ENCODE measurements at places on chromosomes 16 and 17.

GRCh38 chr16:72024862-72025382 is 16.4 kb downstream of the DHODH start:
- no peak for DNase-seq

DNA sequence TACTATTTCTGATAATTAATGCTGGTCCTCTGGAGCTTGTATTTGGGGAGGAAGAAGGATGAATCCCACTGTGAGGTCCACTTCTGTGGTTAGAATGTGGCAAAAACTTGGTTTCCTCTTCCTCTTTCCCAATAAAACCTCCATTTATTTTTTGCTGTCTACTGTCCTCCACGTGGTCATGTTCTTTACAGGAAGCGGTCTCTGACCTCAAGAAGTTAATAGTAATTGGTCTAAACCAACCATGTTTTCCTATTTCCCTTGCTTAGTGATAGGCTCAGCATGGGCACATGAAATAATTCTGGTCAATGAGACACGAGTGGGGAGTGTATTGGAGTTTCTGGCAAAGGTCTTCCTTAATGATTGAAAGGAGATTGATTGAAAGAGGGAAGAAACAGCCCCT is 33.9 kb downstream of the CHP2 start:
- DNase-seq: no peak

- no peak for DNase-seq
Measured at GRCh38 chr17:79160980-79161636, 86.5 kb downstream of the ENGASE start.

- no peak for DNase-seq
Measured at GRCh38 chr17:29977836-29978235, 36.4 kb downstream of the EFCAB5 start.

GRCh38 chr17:30230596-30231125 is 4.8 kb downstream of the SLC6A4 start:
- no peak for DNase-seq

GRCh38 chr17:11178581-11178980 is 62.4 kb upstream of the SHISA6 start:
- no peak for DNase-seq

DNA sequence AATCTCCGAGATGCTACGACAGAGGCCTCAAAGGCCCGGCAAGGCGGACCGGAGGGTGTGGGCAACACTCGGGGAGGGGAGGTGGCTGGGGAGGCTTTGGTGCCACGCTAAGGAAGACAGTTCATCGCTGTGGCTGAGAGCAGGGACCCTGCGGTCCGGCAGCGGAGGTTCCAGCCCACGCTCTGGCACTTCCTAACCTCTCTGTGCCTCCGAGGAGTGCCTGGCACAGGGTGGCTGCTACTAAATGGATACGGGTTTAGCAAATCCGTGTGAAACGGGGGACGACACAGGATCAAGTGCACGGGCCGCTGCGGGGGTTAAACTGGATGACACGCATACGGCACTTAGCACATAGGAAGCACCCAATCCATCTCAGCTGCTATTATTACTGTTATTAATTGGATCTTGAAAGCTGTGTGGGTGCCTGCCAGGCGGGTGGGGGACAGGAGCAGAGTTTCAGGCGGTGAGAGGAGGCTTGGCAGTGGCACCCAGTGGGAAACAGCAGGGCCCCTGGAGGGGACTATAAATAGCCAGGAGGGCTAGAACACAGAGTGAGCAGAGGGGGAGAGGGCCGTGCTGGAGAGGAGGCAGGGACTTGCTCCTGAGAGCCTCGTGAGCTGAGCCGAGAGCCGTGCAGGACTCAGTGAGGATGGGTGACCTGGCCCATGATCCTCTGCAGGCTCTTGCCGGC is 45.0 kb downstream of the ABR start:
- DNase-seq: no peak

DNA sequence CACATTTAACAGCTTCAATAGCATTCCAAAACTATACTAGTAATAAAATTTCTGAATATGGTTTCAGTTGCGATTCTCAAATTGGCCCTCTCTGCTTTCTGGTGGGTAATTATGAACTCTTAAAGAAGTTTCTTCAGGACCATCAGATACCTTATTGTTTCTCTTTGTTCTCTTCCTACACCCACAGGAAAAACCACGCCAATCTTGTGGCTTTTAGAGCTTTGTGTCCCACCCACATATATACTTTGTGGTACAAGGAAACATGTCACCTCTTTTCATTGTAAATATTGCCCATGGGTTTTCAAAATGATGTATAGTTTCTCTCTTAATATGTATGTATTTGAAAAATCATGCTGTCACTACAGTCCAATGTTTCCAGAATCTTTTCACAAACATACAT is 12.1 kb downstream of the ABCA9 start:
- DNase-seq: no peak

GRCh38 chr17:27944546-27945332 is 51.6 kb upstream of the LYRM9 start:
- no peak for DNase-seq

- no peak for DNase-seq
Measured at GRCh38 chr17:61015966-61016365, 338.3 kb downstream of the BCAS3 start.

- no peak for DNase-seq
Measured at GRCh38 chr16:3542601-3543373, 34.4 kb downstream of the NLRC3 start.

- no peak for DNase-seq
Measured at GRCh38 chr16:86427433-86427851, 82.9 kb upstream of the FOXF1 start.

GRCh38 chr17:77472468-77473310 is 331.9 kb downstream of the SEC14L1 start:
- DNase-seq: no peak

DNA sequence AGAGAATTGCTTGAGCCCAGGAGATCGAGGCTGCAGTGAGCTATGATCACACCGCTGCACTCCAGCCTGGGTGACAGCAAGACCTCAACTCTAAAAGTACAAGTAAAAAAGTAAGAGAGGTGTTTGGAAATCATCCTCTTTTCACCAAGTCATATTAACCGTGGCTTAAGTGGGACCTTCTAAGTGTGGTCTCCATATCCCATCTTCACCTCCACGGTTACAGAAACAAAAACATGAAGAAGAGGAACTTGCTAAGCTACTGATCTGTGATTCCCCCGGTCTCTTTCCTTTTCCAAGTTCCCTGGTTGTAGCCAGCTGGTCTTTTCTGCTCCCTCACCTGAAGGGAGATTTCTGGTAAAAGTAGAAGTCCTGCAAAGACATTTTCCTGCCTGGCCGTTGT is 389.4 kb downstream of the CPPED1 start:
- no peak for DNase-seq

GRCh38 chr17:78707016-78707415 is 75.1 kb downstream of the CYTH1 start:
- DNase-seq: no peak

- DNase-seq: no peak
Measured at GRCh38 chr16:23857256-23857880, 21.6 kb downstream of the PRKCB start.

DNA sequence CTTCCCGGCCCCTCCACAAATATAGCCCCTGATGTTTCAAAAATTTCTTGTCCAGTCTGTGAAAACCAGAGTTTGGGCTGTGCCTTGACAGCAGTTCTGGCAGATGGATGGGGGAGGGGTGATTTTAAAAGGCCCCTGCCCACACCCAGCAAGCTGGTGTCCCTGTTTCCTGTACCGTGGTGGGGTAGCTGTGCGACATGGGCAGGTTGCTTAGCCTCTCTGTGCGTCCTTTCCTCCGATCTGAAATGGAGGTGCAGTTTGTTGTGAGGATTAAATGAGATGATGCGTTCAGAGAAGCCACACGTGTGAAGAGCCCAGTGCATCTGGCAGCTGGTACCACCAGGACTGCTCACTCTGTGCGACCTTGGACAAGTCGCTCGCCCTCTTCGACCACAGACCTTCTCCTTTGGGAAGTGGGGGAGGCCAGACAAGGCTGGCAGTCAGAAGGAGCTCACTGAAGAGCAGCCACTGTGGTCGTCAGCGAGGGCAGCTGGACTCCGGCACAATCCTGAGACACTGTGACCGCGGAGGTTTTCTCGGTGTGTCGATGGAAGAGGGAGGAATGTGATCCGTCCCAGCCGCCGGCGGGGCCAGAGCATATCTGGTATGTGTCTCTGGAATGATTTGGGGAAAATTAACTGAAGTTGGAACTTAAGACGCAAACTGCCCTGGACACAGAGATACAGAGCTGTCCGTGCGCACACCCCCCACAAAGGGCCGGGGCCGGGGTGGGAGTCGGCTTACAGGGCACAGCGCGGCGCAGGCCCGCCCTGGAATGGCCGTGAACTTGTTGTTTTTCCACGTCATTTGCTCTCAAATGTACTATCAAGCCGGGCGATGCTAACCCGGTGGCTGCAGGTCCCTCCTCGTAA is 721 bp upstream of the WFIKKN2 start:
- DNase-seq: no peak

- no peak for DNase-seq
Measured at GRCh38 chr16:72138064-72138572, 33.8 kb downstream of the PMFBP1 start.
